ENCODE measurements at places on chromosomes 5 and 9. TPM values are rescaled to one million over a fixed set of nuclear protein-coding genes. Genes with fewer than 3 reads are reported as not detected.

Gene GLRA1
- total RNA-seq = not detected

Gene FGD3
- total RNA-seq = not detected

Gene SCGB3A2
- not detected for total RNA-seq

Gene CNTNAP3B
- total RNA-seq = 13.3 TPM

Gene TXNDC8
- total RNA-seq = not detected

Measured in smooth muscle cell of the pulmonary artery (primary cell).